ENCODE measurements at places on chromosomes 2 and 18.

- DNase-seq = no peak
These were observed 188.4 kb downstream of the SH3BP4 start for GRCh38 chr2:235139956-235140800.

- DNase-seq = no peak
These were observed 108.2 kb upstream of the UBE2E3 start for GRCh38 chr2:180872255-180872654.

DNA sequence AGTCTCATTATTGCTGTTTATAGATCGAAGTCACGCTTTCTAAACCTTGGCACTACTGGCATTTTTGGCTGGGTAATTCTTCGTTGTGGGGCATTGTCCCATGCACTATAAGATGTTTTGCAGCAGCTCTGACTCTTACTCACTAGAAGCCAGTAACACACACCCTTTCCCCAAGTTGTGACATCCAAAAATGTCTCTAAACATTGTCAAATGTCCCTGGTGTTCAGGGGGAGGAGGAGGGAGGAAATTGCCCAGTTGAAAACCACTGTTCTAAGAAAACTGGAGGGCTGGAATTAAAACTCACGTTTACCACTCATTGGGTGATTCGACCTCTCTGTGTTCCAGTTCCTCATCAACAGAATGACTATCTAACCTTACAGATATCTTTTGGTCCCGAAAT lies 115.7 kb upstream of the KLF7 start:
- no peak for DNase-seq

DNA sequence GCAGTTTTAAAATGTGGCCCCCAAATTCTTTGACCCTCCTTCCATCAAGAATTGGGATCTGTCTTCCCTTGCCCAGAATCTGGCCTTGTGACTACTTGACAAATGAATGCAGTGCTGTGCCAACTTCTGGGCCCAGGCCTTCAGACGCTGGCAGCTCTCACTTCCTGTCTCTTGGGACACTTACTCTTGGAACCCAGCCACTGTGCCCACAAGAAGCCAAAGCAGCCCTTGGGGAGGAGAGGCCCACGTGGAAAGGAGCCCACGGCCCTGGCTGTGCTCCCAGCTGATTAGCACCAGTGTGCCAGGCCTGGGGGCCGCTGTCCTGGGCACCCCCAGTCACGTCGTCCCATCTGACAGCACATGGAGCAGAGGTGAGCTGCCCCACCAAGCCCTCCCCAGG lies 56.6 kb downstream of the RPL37A start:
- no peak for DNase-seq

DNA sequence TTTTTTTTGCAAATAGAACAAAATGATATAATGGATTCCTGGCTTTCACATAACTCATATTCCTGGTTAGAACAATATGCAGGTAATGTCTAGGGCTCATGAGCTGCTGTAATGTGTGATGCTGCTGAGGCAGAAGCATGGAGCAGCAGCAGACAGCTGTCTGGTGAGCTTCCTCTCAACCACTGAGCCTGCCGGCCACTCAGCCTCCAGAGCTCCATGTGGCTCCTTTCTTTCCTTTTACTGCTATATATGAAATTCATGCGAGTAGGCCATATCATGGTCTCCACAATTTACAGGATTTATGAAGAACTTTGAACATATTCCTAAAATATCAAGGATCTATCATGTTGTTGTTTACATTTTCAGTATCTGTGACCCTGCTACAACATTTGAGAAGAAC lies 120.9 kb downstream of the MEP1B start:
- DNase-seq = no peak

DNA sequence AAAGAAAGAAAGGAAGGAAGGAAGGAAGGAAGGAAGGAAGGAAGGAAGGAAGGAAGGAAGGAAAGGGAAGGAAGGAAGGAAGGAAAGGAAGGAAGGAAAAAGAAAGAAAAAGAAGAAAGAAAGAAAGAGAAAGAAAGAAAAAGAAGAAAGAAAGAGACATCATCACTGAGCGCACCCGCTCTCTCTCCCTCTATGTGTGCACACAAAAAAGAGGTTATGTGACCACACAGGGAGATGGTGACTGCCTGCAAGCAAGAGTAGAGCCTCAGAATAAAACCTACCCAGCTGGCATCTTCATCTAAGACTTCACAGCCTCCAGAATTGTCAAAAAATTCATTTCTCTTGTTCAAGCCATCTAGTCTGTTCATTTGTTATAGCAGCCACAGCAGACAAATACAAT lies 1307.4 kb upstream of the ACVR2A start:
- no peak for DNase-seq

All from T follicular helper cell (primary cell).